ENCODE measurements at places on chromosomes 7 and 10.

- DNase-seq: no peak
These were observed 97.6 kb downstream of the CCNY start for GRCh38 chr10:35433851-35434426.

GRCh38 chr7:135193615-135194081 is 17.7 kb downstream of the WDR91 start:
- no peak for DNase-seq

DNA sequence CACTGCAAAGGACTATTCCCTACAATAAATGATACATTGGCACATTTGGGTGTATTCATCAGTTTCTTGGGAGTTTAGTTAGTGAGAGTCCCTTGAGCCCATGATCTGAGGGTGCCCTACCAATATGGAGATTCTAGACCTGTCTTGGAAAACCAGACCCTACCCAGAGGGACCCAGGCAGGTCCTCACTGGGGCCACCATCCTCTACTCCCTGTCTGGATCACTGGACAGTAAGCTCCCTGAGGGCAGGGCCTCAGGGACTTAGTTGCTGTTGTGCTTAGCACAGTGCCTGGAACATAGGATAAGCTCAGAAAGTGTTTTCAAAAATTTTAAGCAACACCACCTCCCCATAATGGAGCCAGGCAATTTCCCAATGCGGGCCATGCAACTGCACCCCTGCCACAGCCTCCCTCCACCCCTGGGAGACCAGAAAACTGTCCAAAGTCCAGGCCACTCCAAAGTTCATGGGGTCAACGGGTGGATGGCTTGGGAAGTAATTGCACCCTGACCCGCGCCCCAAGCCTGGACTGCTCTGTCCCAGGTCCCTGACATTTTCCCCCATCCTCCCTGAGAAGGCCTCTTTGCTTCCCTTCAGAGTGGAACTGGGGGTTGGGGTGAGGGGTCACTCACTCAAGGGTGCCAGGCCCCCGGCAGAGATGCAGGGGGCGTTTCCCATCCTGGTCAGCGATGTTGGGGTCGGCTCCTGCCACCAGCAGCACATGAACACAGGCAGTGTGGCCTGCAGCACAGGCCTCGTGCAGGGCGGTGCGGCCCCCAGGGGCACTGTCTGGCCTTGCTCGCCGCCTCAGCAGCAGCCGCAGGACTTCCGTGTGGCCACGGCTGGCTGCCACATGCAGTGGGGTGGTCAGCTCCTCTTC is 1.0 kb downstream of the ASB10 start:
- DNase-seq: no peak

- no peak for DNase-seq
These were observed 58.9 kb upstream of the NCAPG2 start for GRCh38 chr7:158763454-158764033.

- no peak for DNase-seq
These were observed 581.4 kb downstream of the LRMDA start for GRCh38 chr10:76012716-76013327.

- DNase-seq: no peak
These were observed 99.4 kb downstream of the RNF216 start for GRCh38 chr7:5681979-5682546.

- DNase-seq: no peak
These were observed 51.5 kb downstream of the PIP4K2A start for GRCh38 chr10:22662733-22663330.

- peak; percentile 34 for DNase-seq
These were observed 47.1 kb upstream of the TMEM72 start for GRCh38 chr10:44864051-44864450.

GRCh38 chr10:35388197-35388596 is 51.9 kb downstream of the CCNY start:
- no peak for DNase-seq

GRCh38 chr7:17121671-17122070 is 176.8 kb upstream of the AHR start:
- DNase-seq: no peak

DNA sequence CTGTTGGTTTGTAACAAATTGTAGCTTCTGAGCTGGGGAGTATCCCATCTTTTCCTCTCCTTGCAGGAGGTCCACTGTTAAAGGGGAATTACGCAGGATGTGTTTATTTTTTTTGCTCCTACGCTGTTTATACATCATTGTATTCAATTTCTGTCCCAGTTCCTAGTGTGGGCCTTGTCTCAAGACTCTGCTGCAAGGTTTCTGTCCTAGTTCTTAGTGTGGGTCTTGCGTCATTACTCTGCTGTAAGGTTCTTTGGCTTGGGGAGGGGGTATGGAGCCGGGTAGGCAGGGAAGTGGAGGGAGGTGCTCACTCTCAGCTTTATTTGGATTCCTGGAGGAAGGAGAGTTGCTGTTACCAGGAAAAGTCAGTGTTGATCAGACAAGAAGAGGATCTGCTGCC is 64.0 kb upstream of the TRIM8 start:
- DNase-seq: no peak

GRCh38 chr7:54719974-54720373 is 39.0 kb downstream of the SEC61G start:
- DNase-seq: no peak

DNA sequence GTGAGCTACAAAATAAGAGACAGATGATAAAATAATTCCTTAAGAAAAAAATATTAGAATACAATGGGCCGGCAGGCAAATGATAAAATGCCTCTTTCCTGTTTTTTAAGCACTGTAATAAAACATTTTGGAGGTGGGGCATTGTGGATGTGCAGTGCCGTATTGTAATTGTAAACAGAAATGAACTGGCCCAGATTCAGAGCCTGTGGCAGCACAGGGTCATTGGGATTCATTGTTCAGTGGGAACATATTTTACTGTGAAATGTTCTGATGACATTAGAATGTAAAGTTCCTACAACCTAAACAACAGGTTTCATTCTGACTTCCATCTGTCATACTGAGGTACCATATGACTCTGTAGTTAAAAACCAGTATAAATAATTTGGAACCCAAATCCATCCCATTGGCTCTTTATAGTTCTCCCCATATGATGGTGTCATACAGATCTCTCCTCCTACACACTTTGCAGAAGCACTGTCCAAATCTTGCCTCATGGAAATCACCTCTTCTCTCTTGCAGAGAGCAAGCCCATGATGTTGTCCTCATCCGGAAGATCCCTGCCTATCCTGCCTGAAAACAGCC is 264.6 kb downstream of the WDR37 start:
- no peak for DNase-seq

GRCh38 chr7:44103923-44104859 is at the start of gene AEBP1:
AEBP1 (plus strand) TSS chr7:44104345; CDS start chr7:44104666, 321 bp downstream.
- peak; percentile 52 for DNase-seq

DNA sequence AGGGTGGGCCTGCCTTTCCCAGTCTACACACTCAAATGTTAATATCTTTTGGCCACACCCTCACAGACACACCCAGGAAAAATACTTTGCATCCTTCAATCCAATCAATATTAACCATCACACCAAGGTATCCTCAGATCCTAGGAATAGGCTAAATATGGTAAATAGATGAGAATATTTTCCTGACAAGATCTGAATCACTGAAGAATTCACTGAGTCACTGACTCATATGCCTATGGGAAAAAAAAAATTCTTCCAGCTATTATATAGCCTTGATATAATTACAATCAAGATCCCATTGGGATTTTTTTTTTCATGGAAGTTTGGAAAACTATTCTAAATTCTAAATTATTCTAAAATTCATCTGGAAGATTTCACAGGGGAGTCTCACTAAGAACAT is 65.8 kb downstream of the INHBA start:
- DNase-seq: no peak

GRCh38 chr10:61971003-61971325 is 69.5 kb downstream of the ARID5B start:
- DNase-seq: no peak

GRCh38 chr7:143299840-143300239 is 11.7 kb downstream of the CASP2 start:
- DNase-seq: peak; percentile 68

GRCh38 chr7:12369756-12370155 is 33.9 kb downstream of the VWDE start:
- no peak for DNase-seq

DNA sequence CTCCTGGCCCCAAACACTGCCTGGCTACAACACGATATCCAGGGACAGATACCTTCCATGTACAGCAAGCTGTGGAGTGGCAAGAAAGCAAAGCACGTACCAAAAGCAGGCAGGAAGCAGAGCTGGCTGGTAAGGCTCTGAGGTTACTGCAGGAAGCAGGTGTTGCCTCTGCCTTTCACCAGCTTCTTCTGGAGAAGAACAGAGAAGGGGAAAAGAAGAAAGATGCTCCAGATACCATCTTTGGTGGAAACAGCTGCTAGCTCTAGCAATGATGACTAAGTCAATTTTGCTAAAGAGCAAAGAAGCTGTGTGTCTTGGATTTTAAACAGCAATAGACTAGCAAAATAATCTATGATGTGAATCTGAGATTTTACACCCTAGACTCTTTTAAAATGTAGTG is 34.9 kb upstream of the PRSS1 start:
- DNase-seq: no peak

- DNase-seq: no peak
These were observed 30.5 kb downstream of the ARMC3 start for GRCh38 chr10:22958338-22958737.

GRCh38 chr10:50406457-50407070 is 155.2 kb upstream of the ASAH2 start:
- DNase-seq: no peak

DNA sequence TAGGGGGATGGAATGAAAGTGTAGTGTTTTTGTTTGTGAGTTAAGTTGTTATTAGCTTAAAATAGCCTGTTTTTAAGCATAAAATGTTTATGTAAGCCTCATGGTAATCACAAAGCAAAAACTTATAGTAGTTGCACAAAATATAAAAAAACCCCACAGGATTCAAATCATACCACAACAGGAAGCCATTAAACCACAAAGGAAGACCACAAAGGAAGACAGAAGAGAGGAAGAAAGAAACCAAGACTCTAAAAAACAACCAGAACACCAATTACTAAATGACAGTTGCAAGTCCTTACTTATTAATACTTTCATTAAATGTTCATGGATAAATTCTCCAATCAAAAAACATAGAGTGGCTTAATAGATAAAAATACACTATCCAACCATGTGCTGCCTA is 63.6 kb downstream of the ANKRD7 start:
- no peak for DNase-seq

DNA sequence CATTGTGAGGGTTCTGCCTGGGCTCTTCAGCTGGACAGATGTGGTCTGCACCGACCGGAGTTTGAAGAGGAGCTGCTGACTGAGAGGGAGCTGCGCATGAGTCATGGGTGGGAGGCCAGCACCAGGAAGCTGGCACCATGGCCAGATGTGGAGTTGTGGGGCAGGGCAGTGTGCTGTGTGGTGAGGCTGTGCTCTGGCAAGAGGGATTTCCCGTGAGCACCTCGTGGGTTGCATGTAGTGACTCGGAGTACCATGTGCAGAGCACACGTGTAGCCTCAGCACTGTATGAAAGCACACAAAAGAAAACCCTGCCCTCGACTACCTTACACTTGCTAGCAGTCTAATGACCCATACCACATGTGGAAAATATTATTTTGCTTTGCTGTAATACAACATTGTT is 103.4 kb downstream of the WNT2 start:
- DNase-seq: no peak

GRCh38 chr10:42941790-42942189 is 135.1 kb upstream of the RET start:
- no peak for DNase-seq

DNA sequence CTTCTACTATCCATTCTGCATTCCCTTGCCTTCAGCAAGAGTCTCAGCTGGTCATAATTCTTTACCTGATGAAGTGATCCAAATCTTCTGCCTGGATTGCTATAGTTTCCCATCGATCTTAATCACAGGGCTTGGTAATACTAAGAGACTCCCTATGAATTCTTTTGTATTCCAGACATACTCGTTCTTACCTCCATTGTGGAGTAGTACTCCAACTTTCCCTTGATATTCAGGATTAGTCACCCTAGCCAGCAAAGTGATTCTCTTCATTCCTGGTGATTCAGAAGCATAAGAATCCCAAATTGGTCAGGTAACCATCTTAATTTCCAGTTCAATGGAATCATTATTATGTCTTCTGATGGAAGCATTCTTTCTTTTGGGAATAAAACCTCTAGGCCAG is 96.7 kb downstream of the TWIST1 start:
- DNase-seq: no peak

GRCh38 chr7:98735801-98736200 is 118.7 kb downstream of the NPTX2 start:
- no peak for DNase-seq

DNA sequence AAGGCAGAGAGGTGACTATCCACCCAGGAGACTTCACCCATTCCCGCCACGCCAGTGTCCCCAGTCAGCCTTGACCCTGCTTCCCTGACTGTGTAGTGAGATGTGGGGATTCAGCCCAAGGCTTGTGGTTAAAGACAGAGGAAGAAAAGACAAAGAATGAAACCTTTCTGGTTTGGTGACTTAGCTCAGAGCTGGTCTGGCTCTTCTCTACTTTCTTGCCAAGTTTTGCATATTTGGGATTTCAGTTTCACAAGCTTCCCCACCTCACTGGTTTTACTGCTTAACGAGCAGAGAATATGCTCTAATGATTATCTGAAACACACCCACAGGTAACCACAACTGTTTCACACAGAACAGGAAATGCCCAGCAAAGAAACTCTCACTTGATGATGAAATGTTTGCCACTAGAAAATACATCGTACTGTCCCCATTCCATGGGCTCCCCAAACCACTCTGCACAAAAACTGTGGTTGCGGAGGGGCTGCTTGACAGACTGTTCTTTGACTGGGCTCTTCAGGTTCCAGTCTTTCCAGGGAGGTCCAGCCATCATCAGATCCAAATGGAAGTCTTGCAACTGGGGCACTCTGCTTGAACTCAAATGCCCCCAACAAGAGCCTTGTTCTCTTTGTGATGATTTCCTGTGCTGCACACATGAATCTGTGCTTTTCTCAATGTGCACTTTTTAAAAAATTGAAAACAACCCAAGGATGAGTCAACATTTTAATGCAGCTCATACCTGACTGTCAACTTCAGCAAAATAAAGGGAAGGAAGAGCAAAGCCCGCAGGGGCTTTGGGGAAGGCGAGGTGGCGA is 95.5 kb downstream of the CTBP2 start:
- peak; percentile 43 for DNase-seq

DNA sequence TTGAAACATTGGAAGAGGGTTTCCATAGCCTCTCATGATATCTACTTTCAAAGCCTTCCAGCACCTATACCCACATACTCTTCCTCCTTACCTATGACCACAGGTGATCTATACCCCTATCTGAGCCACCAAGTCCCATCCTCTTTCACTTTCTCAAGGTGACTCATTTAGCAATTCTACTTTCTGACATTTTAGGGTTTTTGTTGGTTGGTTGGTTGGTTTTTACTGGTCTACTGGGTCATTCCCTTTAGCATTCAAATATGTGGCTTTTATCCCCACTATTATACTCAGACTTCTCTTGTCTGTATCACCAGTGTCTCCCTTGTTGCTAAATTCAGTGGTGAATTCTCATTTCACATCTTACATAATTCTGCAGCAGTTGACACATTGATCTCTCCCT is 130.4 kb upstream of the STEAP4 start:
- DNase-seq: no peak

GRCh38 chr10:128530301-128530700 is 404.1 kb upstream of the MKI67 start:
- DNase-seq: no peak
